Stimulated activated CD8-positive, alpha-beta memory T cell treated with anti-CD3 and anti-CD28 coated beads, Interleukin-4, amount 100 ng/mL, for 48 hours (primary cell): ENCODE measurements at places on chromosomes 4 and X.

DNA sequence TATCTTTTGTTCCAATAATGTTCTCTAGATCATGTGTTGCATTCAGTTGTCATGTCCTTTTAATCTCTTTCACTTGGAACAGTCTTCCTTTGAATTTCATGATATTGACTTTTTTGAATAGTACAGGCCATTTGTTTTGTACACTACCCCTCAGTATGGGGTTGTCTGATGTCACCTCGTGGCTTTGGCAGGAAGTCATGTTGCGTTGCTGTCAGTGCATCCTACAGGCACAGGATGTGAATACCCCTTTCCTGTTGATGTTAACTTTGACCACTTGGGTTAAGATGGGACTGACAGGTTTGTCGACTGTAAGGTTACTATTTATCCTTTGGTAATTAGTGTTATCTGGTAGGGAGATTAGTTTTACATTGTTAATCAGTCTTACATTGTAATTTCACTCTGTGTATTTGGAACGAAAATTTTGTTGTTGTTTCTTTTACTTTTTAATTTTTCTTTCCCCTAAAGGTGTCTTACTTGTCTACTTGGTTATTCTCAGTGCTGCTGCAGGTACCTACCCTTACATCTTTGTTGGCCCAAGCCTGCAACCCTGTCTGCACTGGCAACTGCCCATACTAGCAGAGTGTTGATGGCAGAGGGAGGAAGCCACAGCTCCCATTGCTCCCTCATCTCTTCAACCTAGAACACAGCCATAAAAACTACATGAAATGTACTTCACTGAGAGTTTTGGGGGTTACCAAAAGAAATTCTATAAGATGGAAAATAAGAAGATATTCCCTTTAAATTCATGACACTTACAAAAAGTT is 14.7 kb upstream of the ATP8A1 start:
- peak; percentile 59 for DNase-seq

DNA sequence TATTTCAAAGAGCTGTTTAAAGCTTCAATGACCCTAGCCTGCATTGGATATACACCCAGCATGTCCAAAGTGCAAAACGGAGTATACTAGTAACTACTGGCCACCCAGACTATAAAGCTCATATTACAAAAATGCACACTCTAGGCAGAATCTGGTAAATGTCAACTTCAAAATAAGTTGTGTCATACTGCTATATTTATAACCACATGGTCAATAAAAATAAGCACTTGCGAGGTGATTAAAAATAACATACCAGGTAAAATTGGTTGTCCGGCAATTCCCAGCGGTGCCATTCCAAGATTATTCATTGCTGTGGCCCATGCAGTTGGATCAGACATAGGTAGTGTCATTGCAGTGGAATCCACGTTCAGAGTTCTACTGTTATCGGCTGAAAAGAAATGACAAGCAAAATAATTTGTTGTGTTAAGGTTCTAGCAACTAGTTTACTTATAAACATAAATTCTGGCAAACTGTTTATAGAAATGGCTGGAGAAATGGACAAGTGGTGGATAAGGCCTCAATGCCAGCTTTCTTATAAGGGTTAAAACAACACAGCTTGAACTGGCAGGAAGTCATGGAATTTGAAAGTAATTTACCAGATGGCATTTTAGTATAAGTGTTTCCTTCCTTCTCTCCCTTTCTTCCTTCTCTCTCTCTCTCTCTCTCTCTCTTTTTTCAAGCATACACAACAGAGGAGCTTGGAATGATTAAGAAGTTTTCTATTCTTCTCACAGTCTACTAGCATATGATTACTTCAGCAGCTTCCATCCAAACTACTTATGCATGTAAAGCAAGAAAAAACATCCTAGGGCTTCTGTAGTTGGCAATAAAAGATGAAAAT is 199.9 kb downstream of the ENOX2 start:
- no peak for DNase-seq

DNA sequence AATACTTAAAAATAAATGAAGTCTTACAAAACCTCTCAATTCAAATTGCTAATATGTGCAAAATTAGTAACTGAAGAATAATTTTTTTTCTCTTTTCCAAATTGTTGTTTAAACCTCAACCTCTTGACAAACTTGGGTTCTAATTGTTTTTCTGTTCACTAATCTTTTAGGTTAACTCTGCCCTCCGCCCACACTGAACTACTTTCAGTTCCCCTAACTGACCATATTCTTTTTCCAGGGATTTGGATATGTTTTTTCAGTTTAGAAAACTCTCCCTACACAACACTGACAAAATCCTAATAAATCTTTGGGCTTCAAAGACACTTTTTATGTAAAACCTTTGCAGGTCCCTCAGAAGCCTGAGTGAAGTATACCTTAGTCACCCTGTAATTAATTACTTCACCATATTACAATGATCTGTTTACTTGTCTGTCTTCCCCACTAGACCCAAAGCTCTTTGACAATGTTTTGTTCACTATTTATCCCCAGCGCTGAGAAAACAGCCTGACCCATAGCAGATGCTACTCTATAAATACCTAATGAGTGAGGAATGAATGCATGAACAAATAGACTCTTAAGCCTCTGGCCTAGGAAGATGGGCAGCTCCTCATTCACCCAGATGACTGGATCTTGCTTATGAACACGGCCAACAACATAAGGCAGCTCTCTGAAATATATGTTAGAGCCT is 134.9 kb downstream of the MAML3 start:
- no peak for DNase-seq

- DNase-seq, result no peak
Measured at GRCh38 chrX:153477364-153477857, 7.0 kb upstream of the HAUS7 start.

DNA sequence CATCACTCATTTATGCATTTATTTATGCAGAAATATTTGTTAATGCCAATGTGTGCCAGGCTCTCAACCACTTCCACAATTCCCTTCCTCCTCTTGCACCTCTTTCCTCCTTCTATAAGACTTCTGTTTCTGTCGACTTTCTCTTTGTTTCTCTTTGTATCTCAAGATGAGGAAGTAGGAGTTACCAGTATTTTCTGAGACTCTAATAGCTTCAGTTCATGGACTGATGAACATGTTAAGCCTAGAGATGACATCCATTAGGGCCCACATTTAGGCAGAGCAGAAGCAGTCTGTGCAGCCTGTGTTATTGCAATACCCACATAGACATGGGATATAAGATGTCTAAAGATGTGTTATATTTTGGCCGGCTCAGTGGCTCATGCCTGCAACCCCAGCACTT is 241.8 kb upstream of the SMIM31 start:
- DNase-seq, result no peak

DNA sequence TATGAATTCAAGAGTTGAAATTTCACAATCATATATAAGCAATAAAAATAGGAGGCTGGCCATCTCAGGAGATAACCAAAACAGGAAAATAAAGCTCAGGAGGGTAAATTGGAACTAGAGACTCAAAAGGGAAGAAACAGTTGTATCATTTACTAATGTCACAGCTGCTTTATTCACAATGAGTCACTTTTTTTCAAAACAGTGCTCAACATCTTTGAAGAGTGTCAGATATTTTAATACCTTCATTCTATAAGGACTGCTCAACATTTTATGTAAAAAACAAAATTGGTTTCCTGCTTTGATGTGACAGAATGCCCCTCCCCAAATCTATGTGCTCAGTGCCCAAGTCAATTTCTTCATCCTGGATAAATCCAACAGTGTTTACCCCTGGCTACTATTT is 97.7 kb downstream of the DDX60 start:
- no peak for DNase-seq

GRCh38 chr4:81621490-81621889 is 149.8 kb upstream of the RASGEF1B start:
- DNase-seq, result no peak

GRCh38 chr4:123244137-123244536 is 152.5 kb upstream of the SPRY1 start:
- no peak for DNase-seq

- DNase-seq, result no peak
Measured at GRCh38 chr4:71070015-71070414, 76.6 kb downstream of the DCK start.

DNA sequence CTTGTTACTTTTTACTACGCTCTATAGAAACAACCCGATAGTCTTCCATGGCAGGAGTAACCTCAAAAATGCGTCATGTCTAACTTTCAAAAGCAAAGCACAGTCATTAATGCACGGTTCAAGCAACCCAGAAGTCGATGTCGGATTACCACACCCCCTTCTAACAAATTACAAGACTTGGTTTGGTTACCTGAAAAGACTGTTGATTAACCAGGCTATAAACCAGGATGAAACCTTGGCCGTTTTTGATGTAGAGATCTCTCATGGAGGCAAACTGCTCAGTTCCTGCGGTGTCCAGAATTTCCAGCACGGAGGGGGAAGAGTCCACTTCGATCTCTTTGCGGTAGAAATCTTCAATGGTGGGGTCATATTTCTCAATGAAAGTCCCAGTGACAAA is 2.4 kb downstream of the RAP2C start:
- DNase-seq, result no peak
